ENCODE measurements at places on chromosomes 6 and 20.
A peak's percentile ranks its signal among the peaks of the same experiment; 100 is the strongest.

DNA sequence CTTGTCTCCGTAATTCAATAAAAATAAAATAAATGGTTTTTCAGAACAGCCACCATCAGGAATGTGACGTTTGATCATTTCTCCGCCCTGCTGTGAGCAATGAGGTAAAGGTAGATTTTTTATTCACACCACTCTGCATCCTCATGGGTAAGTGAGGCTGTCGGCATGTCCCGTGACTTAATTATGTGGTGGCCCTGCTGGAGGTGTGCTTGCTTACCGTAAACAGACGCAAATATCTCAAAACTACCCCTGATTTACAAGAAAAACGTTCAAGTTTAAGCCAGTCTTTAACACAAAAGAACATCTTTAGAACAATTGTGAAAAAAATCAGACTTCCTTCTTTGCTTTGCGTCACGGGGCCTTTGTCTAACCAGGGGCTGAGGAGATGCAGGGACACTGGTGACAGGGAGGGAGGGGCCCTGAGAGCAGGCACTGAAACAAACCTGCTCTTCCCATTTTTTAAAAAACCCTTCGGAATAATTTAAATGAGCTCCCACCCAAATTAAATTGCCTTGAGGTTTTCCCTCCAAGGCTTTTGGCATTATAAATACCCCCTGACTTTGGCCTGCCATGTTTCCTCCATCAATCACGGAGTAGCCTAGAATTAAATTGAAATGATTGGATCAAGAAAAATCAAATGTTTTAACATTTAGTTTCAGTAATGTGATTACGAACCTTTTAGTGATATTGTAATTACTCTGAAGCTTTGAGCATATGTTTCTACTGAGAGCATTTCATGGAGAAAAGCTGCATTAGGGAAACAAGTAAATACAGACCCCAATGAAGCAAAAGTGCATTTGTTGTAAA, 13.4 kb downstream of the PRKN start:
- DNase-seq = no peak

DNA sequence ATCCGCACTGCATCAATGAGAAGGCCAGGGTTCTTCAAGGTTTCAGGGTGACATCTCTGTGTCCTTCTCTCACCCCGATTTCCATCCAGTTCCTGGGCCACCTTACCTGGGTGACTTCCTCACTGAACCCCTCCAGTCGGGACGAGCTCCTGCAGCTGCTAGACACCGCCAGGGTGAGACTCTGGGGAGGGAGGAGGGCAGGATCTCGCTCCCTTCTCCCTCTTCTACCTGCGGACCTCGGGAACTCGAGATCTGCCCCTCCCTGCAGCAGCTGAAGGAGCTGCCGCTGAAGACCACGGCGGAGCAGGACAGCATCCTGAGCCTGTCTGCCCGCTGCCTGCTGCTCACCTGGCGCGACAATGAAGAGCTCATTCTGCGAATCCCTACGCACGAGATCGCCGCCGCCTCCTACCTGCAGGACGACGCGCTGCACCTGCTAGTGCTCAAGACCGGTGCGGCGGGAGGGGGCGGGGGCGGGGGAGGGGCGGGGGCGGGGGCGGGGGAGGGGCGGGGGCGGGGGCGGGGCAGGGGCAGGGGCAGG, 7.5 kb downstream of the CCM2L start:
- peak; percentile 79 for DNase-seq

DNA sequence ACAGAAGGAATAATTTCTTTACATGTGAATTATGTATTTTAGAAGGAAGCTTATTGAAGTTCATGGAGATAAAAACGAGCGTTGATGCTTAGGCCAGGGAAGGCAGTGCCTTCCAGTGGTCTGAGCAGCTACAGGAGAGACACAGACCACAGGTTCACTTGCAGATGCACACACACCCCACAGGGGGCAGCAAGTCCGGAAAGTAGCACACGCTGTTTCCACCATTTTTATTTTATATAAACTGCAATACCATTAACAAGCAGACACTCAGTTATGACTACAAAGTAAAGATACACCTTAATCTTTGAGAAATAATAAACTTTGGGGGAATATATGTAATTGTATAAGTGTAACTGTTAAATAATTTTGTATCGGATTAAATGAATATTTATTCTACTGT, 13.5 kb upstream of the DACT2 start:
- no peak for DNase-seq

DNA sequence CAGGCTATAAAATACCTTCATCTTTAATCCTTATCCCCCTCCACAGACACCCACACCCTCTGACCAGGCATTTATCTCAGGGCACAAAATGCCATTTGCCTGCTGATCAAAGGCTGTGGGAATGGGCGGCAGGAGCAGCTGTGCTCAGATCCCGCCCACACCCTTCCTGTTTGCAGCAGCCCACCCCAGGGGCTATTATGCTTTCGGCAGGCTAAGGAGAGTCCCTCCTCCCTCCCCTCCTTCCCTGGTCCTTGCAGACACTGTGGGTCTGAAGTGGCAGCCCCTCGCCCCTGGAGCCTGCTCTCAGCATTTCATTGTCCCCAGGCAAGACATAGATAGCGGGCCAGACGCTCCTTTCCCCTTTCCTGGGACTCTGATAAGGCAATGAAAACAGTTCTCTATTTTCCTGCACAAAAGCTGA, 220.8 kb upstream of the HEY2 start:
- DNase-seq = no peak

- DNase-seq = no peak
Observed at GRCh38 chr20:10467681-10468339, 32.7 kb downstream of the SLX4IP start.

GRCh38 chr20:62832212-62832922, 15.5 kb downstream of the COL9A3 start:
- no peak for DNase-seq

DNA sequence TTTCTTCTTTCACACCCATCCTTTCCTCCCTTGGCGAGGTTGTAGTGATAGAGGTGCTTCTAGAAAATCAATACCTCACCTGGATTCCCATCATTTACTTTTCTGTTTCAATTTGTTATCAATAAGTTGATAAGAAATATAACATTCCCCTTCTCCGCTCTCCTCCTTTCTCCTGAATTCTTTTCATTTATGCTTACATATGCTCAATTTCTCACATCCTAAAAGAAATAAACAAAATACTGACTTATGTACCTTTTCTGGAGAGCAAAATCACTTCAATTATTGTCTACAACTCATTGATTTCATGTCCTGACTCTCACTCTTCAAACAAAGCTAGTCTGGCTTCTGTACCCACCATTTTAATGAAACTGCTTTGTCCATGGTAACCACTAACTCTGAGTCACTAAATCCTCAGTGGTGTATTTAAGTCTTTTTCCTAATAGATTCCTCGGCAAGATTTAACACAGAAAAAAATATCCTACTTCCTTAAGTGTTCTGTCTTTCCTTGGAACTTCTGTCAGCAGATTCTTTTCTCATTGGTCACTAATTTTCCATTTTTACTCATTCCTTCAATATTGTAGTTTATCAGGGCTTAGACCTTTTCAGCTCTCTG, 289.6 kb downstream of the RFPL4B start:
- no peak for DNase-seq

GRCh38 chr6:129890164-129890563, 29.0 kb upstream of the TMEM244 start:
- DNase-seq = no peak

GRCh38 chr20:17287503-17287902, 60.7 kb downstream of the PCSK2 start:
- DNase-seq = no peak

DNA sequence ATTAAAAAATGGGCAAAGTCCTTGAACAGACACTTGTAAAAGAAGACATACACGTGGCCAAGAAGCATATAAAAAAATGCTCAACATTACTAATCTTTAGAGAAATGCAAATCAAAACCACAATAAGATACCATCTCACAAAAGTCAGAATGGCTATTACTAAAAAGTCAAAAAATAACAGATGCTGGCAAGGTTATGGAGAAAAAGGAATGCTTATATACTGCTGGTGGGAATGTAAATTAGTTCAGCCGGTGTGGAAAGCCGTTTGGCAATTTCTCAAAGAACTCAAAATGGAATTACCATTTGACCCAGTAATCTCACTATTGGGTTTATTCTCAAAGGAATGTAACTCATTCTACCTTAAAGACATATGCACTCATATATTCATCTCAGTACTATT, 166.6 kb downstream of the KHDC1L start:
- DNase-seq = no peak

DNA sequence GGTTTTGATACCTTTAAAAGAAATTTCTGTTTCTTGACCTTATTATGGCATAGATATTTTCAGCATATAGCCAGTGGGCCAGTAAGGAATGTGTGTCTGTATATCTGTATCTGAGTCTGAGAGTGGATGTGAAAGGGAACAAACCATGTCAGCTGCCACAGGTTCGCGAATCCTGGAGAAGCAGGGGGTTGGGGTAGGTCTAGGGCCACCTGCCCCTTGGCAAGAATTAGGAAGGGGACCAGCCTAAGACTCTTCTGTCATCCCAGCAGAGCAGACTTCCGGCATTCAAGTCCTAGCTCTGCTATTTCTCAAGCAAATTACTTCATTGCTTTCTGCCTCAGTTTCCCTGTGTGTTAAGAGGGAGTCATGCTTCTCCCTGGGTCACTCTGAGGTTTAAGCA, 180.3 kb upstream of the SNX9 start:
- DNase-seq = no peak

- DNase-seq = no peak
Observed at GRCh38 chr6:44446626-44447300, 59.3 kb downstream of the CDC5L start.

DNA sequence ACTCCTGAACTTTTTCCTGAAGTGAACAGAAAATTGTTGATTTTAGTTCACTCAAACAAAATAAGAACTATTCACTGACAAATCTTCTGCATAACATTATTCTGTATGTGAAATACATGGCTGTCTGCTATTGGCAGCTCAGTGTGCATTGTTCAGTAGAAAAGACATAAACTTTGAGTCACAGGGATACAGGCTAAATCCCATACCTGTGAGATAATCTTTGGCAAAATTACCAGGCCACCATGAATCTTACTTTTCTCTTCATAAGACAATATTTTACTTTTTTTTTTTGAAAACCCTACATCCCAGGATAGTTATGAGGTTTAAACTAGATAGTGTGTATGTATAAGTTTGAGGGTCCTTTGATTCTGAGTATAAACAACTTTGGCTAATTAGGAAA, 224.8 kb downstream of the GRM1 start:
- no peak for DNase-seq

- DNase-seq = no peak
Observed at GRCh38 chr20:42082611-42083010, 464.4 kb upstream of the CHD6 start.

GRCh38 chr6:32692019-32692418, 25.6 kb upstream of the HLA-DQB1 start:
- no peak for DNase-seq

DNA sequence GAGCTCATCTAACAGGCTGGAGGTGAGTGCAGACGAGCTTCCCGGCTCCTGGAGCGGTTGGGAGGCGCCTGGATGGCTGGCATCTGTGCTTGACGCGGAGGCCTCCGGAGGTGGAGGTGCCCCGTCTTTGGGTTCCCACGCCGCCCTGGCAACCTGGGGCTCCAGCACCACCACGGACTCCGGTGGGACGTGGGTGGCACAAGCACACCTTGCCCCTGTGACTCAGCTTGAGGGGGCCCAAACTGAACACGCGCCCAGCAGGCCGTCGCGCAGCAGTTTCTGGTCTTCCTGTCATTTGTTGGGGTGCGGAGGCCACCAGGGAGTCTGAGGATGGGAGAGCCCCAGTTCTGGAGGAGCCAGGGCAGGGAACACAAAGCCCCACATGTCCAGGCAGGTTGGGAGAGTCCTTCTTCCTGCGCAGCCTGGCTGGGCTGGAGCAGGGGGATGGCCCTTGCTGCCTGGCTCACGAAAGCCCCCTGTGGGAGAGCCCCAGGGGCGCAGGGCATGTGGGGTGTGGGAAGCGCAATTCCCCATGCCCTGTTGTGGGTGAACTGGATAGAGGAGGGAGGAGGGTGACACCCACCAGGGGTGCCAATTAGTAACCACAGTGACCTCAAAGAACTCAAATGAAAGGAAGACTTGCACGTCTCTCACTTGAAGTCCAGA, 1378.6 kb upstream of the DEFB115 start:
- no peak for DNase-seq

DNA sequence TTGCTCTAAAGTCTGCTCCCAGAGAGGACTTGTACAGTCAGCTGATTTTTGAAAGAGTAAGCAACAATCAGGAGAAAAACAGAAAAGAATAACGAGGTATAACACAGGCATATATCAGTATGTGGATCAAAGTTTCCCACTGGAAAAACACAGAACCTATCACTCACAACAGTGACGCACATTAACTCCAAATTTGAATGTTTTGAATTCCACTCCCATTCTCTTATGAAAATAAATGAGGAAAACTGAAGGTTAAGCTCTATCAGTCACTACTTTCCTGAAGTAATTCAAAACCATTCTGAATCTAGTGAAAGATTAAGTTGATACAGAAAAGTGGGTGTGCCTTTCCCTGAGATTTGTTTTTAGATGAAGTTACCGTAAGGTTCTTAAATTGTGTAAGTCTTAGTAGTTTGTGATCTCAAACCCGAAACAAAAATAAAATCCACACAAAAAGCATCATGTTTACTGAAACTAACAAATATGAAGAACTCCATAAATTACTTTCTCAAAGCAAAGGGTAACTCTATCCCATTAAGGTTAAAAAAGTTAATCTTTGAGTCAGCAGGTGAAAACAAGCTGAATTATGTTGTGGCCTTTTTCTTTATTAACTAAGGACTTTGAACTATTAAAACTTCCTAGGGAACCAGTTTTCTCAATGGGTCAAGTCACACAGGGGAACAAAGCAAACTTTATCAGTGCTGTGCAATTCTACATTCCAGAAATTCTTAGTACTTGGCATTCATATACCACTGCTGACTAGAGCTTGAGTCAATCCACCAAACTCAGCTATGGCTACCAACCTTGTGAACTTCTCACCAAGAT, 115.7 kb downstream of the OGFRL1 start:
- no peak for DNase-seq

DNA sequence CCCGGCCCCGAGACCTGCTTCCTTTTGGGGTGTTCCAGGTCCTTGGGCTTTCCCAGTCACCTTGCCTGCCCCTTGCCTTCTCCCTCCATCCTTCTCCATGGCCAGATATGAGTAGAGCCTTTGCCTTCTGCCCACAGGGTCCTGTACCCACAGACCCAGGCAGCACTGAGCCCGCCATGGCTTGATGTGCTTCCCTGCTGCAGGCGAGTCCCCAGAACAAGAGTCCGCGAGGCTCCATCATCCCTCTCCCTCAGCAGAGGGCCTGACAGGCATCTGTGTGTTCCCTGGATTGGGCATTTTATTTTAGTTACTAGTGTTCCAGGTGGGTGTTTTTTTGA, 21.9 kb downstream of the PYGB start:
- no peak for DNase-seq

- DNase-seq = no peak
Observed at GRCh38 chr20:59628171-59628570, 23.8 kb downstream of the PHACTR3 start.

- no peak for DNase-seq
Observed at GRCh38 chr20:57620274-57620990, at the start of gene ZBP1. TSS of gene ZBP1 (minus strand) at chr20:57620426. CDS start at chr20:57620295, 131 bp downstream.

DNA sequence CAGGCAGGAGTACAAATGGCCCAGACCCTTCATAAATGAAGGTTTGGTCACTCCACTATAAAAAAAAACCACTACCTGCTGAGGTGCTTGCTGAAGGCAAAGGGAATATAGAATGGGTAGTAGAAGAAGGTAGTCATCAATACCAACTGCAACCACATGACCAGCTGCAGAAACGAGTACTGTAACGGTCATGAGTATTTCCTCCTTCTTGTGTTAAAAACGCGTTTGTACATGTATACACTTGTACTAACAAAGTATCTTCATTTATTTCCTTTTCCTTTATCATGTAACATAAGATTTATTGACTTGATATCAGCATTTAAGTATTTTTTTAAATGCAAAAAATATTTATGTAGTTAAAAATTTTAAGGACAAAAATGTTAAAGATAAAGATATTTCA, 238.6 kb downstream of the TFAP2B start:
- no peak for DNase-seq

Measured in progenitor cell of endocrine pancreas (in vitro differentiated cells).